ENCODE measurements at places on chromosomes 16 and 17.

- no peak for DNase-seq
Measured at GRCh38 chr16:89261691-89262563, 44.4 kb downstream of the ZNF778 start.

GRCh38 chr16:57004387-57005250, 15.3 kb downstream of the NLRC5 start:
- no peak for DNase-seq

DNA sequence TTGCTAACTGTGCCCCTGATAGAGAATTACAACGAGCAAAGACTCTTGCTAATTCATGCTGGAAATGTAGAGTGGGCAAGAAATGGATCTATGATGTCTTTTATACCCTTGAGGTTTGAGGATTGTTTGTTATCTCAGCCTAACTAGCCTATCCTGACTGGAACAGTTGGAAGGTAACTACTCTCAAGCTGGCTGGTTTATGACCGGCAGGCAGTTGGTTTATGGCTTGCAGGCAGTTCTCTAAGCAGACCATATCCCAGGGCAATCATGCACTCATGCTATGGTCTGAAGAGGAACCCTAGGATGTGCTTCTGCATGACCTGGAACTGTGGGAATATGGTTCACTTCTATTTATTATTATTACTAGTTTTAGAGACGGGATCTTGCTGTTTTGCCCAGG, 49.1 kb downstream of the LYRM1 start:
- DNase-seq, result no peak

- DNase-seq, result no peak
Measured at GRCh38 chr17:48790607-48791127, 26.4 kb downstream of the TTLL6 start.

DNA sequence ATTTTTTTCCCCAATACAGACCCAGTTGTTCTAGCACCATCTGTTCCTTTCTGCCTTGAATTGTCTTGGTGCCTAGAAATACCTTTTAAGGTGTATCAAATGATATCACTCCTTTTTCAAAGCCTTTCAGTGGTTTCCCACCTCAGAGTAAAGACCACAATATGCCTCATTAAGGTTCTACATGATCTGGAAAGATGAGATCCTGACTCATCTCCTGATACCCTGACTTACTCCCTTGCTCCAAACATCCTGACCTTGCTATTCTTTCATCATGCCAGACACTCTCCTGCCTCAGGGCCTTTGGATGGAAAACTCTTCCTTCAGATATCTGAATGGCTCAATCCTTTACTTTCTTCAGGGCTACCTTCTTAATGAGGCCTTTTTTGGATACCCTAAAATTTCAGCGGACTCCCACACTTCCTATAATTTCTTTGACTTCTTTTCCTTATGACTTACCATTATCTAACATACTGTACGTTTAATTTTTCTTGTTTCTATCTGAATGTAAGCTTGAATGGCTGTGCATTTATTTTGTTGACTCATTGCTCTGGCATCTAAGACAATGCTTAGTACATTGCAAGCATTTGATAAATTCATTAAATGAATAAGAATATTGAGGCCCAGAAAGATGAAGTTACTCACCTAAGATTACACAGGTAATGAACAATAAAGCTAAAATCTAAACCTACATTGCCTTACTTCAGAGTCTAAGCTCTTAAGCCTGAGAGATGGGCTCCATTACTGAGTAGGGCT, 19.2 kb downstream of the FLOT2 start:
- no peak for DNase-seq

DNA sequence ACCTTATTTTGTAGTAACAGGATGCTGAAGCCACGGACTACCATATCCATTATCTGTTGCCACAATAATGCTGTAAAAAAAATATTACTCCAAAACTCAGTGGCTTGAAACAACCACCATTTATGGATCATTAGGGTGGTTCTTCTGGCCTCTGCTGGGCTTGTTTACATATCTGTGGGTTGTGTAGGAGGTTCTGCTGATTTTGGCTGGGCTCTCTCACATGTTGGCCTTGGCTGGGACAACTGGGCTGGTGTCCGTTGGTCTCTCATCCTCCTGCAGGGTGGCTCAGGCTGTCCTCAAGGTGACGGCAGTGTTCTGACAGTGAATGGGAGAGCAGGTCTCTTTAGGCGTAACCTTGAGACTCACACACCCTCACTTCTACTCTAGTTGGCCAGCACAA, 76.0 kb downstream of the GPR139 start:
- DNase-seq, result no peak

GRCh38 chr17:68390888-68391545, 66.3 kb downstream of the WIPI1 start:
- DNase-seq, result no peak

- DNase-seq, result peak; percentile 32
Measured at GRCh38 chr16:22262460-22262859, 34.7 kb upstream of the POLR3E start.

DNA sequence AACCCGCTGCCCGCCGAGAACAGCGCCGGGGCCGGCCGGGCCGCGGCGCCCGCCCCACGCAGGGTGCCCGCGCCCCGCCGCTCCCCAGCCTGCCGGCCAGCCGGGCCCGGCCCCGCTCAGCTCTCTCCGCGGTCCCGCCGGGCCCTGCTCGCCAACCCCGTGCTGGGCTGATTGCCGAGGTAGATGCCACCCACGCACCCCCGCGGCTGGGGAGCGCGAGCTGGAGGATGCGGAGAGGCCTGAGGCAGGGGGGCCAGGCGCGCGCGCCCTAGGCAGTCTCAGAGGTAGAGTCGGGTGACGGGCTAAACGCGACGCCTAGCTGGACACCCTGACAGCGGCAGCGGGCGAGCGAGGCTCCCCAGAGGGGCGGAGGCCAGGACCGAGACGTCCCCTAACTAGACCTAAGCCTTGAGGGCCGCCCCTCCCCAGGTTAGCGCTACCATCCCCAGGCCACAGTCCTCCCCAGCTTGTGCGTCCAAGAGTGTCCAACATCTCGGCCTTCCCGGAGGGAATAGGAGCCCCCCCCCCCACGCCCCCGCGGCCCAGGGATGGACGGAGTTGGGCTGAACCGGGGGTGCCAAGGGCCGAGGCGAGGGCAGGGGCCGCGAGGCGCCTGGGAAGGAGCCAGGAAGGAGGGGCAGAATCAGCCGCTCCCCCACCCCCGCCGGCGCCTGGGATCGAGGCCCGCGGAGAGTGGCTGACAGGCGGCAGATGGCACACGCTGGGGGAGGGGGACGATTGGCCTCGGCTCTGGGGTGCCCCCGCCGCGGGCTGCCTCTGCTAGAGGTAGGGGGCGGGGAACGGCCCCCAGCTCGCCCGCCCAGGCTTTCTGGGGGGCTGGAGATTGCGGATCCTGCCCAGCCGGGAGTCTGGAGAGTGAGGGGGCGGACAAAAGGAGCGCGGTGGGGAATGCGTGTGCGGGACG, 2.5 kb upstream of the ZNF423 start:
- DNase-seq, result peak; percentile 14

DNA sequence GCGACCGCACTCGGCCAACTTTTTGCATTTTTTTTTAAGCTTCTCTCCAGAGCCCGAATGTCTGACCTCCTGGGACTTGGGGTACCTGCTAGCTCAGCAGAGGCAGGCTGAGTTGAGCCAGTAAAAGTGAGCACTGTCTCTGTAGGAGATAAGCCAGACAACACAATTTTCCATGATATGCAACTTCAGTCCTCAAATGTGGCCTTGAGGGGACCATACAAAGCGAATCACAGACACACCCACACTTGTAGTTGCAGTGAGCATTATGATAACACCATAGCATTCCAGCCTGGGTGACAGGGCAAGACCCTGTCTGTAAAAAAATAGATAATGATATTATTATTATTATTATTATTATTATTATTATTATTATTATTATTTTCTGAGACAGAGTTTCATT, 2.6 kb downstream of the DPEP2 start:
- no peak for DNase-seq

- no peak for DNase-seq
Measured at GRCh38 chr17:50196826-50197225, 4.6 kb downstream of the COL1A1 start.

DNA sequence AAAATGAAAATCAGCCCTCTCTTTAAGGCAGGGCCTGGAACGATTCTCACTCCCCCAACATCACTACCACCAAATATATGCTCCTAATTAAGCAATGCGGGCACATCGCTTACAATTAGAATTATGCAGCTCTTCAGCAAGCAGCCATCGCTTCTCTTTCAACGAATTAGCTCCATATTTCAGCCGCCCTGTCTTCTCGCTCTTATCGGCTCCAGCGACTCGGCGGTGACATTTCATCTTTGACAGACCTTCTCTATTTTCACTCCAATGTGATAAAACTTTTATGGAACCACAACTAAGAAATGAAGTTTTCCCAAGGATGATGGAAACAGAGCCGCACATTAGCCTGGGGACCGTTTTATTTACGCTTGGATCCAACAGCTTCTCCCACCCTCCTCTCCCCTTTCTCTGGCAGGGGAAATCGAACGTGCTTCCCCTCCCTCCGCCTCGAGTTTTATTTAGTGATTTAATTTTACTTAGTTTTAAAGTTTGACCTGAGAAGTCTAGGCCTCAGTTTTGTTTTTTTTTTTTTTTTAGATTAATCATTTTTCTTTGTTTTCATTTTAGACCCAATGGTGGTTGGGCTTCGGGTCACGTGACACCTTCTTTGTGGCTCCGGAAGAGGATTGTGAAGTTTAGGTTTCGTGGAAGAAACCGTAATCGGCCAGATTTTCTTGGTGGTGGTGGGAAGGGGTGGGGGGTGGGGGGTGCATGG, 3.1 kb upstream of the HOXB2 start:
- DNase-seq, result peak; percentile 55

DNA sequence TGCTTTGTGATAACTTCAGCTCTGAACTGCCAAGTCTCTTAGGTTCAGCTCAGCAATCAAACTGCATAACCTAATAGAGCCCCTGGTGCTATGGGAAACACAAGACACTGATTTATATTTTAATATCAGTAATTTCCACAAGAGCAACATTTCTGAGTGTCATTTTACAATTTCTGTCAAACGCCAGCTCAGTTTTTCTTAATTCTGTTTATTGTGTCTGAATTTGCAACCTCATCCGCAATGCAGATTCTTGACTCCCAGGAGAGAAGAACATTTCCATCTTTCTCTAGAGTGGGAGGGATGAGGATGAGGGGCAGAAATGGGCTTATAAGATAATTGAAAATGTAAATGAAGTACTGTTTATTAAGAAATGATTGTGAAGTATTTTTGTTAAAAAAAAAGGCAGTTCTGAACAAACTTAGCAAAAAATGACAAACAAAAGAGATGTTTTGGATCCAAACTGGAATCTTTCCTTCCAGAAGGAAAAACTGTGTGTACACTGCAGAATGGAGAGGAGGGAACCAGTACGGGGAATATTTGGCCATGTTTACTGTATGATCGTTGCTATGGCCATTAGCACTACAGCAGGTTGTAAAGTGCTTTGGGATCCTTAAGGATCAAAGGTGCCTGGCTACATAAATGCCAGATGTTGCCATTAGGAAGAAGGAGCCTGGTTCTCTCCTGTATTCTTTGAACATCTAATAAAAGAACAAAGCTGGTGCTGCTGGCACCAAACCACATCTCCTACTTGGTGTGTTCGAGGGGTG, 7.4 kb upstream of the PMFBP1 start:
- no peak for DNase-seq

DNA sequence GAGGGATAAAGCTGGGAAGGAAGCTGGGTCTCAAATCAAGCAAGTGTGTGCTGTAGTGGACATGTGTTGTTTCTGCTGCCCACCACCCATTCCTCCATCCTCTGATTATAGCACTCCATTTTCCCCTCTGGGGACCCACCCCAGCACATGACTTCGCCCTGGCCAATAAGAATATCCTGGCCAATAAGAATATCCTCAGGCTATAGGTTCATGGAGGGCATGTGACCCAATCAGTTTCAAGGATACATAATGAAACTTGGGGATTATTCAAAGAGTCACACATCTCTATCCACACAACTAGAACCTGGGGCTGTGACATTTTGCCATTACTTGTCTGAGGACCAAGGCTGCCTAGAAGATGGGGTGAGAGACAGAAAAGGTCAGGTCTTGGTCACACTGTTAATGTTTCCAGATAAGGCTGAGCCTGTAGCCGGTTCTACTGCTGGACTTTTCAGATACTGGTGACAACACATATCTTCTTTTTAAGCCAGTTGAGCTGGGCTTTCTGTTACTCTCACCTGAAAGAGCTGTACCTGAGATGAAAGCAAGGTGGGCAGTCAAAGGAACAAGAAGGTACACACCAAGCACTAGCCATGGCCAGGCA, 33.7 kb downstream of the MYO18A start:
- DNase-seq, result peak; percentile 32

DNA sequence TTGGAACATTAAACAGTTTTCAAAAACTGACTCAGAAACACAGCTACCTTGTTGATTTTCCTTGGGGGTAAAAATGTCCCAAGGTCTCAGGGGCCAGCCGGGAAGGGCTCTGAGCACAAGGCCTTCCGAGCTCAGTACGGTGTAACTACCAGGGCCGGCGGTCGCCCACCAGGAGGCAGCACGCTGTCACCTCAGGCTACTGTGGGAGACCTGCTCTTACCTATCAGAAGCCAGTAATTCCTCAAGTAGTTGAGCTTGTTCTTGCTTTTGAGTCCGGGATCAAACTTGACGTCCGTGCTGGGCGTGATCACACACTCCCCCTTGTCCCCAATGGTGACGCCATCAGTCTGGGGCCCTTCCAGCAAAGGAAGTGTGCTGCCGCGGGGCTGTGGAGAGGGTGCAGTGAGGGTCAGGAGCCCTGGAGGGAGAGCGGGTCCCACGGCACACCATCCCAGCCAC, 43.4 kb upstream of the ICAM2 start:
- peak; percentile 53 for DNase-seq

GRCh38 chr17:30450125-30451027, 26.8 kb upstream of the GOSR1 start:
- no peak for DNase-seq

DNA sequence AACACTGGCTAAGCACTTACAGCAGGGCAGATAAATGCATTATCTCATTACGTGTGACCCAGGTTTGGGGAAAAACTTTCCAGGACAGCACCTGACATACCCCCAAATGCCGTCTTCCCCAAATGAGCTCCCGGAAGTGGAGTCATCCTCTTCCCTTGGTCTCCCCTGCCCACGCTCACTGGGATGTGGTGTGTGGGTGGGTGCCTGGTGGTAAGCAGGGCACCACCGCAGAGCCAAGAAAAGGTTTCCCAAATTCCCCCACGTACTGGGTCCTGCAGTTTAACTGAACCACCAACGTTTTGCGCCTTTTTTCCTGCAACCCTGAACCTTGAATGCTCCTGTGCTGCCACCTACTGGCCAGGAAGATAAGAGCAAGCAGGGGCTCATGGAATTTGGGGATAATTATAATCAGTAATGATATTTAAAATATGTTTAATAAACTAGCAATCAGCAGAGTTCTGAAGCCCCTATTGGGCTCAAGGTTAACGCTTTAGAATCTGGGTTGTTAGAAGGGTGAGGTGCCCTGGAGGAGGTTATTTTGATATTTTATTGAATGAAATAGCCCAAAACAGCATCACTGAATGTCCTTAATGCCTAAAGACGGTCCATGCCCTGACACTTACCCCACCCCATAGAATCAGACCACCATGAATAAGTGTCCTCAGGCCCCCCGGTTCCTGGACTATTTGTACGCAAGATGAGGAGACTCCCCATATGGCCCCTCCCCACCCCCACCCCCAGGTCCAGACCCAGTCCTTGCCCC, 8.0 kb downstream of the SPPL2C start:
- DNase-seq, result peak; percentile 70

GRCh38 chr16:85477801-85478363, 135.2 kb upstream of the GSE1 start:
- no peak for DNase-seq
